ENCODE measurements at places on chromosomes 13 and 19. TPM values are rescaled to one million over a fixed set of nuclear protein-coding genes. Genes with fewer than 3 reads are reported as not detected.

DNA sequence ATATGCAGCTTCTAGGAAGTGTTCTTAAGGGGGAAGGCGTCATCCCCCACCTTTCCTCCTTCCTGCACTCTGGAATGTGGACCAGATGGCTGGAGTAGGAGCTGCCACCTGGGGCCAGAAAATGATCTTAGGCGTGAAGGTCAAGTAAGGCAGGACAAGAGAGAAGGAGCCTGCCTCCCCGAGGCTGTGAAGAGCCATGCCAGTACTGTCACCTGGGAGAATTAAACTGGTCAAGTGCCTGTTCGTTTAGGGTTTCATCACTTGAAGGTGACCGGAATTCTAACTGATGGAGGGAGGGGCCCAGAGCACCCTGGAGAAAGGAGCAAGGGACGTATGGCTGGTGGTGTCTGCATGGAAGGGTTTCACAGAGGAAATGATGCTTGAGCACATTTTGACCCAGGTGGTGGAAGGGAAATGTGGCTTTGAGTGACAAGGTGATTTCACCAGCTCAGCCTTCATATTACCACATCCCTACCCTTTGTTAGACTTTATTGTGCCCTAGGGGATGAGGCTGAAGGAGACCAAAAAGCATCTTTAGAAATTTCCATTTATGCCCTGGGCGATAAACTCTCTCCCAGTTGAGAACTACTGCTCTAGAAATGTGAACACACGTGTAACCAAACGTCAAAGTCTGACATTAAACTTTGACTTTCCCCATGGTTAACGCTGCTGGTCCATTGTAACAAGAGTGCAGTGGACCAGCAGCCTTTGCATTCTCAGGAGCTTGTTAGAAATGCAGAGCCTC is 37.5 kb downstream of the PPP2R1A start:
- H3K27me3 ChIP-seq = no peaks in the 10 kb centered on the region
- H3K4me1 ChIP-seq = no peaks in the 10 kb centered on the region
- H3K36me3 ChIP-seq = no peaks in the 10 kb centered on the region
- no peak overlapping the region for H3K4me3 ChIP-seq

GRCh38 chr19:33462112-33462791 is 59.3 kb downstream of the PEPD start:
- no peak for DNase-seq
- no peaks in the 10 kb centered on the region for H3K27me3 ChIP-seq
- no peaks in the 10 kb centered on the region for H3K36me3 ChIP-seq
- H3K4me1 ChIP-seq = no peaks in the 10 kb centered on the region
- no peak overlapping the region for H3K27ac ChIP-seq

- no peaks in the 10 kb centered on the region for H3K27me3 ChIP-seq
- H3K36me3 ChIP-seq = peaks cover 4% of the 10 kb centered on the region
- no peak overlapping the region for H3K4me3 ChIP-seq
Measured at GRCh38 chr13:112558696-112559418, 29.1 kb downstream of the TUBGCP3 start.

DNA sequence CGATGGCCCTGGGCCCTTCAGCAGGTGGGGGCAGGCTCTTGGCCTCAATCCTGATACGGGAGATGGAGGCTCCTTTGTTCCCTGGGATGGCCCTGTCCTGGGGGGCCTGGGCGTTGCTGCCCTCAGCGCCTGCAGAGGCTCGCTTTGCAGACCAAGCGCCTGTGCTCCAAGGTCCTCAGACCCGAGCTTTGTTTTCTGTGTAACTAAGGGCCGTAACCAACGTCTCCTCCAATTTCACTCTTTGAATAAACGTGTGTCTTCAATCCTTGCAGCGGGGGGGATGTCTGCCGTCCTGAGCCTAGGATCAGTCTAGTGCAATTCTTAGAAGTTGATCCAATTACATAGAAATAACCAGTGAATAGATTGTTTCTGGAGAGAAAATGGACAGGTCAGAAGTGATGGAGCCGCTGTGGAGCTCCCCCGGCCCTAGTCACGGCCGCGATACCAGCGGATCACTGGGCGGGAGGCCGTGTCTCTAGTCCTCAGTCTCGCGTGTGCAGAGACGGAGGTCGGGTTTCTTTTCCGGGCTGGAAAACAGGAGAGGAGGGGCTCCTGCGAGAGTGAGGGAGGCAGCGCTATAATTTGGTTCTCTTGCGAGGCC is 5.3 kb downstream of the PTBP1 start:
- H3K36me3 ChIP-seq = peaks cover 17% of the 10 kb centered on the region
- H3K4me3 ChIP-seq = no peak overlapping the region
- no peak for DNase-seq
- peaks cover 18% of the 10 kb centered on the region for H3K4me1 ChIP-seq
- H3K27ac ChIP-seq = peak overlapping the region; percentile 89

The KCNK6 gene
- total RNA-seq = 17.2 TPM

All from Panc1 (cell line).